Right cardiac atrium (tissue), 5 donors: ENCODE measurements at places on chromosomes 5 and 9. TPM values are rescaled to one million over a fixed set of nuclear protein-coding genes. Genes with fewer than 3 reads are reported as not detected.

DNA sequence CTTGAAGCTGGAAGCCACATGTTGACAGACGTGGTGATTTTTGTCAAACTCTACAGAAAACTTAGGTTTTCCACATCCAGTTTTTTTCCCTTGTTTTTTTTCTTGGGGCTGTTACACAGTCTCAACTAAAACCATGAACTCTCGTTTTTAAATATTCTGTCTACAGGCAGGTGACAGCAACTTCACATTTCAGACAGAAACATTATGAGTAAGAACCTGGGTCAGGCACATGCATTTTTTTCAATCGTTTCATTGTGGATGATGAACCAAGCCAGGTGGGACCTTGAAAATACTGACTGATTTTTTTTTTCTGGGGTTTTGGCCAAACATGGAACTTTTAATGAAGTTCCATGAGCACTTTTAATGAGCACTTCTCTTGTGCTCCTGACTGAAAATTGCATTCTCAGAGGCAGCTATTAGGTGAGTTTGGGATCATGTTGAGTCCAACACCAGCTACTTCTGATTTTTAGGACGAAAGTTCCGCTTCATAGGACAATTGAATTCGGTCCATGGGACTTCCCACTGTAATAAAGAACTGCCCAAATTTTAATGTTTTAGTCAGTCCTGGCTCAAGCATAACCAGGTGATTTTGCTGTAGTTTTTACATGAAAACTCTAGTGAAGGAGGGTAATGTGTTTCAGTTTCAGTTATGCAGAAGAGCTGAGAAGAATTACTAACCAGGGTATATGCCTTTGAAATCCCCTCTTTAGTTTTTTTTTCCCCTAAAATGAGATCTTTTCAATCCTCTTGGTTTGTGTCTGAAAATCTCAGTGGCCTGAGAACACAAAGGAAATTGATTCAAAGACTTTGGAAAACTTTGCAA is 93.2 kb upstream of the ADAMTS16 start:
- DNase-seq: no peak

DNA sequence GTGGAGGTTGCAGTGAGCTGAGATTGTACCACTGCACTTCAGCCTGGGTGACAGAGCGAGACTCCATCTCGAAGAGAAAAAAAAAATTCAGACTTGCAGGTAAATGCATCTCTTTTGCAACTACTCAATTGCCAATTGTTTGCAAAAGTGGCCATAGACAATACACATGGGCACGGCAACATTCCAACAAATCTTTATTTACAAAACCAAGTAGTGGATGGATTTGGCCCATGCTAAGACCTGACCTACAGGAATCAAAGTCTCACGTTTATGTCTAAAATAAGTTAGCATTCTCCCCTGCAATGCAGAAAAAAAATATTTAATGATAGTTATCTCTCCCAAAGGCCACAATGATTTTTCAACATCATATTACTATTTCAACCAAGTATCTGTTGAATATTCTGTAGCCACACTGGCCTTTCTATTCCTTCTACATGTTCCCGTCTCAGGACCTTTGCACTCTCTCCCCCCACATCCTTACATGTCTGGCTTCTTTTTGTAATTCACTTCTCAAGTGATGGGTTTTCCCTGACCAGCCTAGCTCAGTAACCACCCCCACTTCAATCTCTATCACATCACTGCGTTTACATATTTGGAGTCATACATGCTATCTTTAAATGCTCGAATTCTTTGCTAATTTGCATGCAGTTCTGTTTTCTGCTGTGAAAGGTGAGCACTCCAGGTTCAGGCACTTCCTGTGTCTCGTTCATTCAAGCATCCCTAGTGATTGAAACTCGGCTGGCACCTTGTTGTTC is 54.2 kb downstream of the FNBP1 start:
- no peak for DNase-seq

DNA sequence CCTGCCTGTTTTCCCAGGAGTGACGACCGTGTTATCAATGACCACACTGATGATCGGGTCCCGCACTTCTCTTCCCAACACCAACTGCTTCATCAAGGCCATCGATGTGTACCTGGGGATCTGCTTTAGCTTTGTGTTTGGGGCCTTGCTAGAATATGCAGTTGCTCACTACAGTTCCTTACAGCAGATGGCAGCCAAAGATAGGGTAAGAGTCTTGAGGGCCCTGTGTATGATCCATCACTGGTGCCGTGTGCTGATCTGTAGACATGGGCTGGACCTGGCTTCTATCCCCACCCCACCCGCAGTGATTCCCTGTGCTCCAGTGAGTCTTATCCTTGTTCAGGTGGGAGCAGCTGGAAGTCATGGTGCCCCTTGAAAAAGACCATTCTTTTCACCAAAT is 26.0 kb downstream of the GABRP start:
- no peak for DNase-seq

DNA sequence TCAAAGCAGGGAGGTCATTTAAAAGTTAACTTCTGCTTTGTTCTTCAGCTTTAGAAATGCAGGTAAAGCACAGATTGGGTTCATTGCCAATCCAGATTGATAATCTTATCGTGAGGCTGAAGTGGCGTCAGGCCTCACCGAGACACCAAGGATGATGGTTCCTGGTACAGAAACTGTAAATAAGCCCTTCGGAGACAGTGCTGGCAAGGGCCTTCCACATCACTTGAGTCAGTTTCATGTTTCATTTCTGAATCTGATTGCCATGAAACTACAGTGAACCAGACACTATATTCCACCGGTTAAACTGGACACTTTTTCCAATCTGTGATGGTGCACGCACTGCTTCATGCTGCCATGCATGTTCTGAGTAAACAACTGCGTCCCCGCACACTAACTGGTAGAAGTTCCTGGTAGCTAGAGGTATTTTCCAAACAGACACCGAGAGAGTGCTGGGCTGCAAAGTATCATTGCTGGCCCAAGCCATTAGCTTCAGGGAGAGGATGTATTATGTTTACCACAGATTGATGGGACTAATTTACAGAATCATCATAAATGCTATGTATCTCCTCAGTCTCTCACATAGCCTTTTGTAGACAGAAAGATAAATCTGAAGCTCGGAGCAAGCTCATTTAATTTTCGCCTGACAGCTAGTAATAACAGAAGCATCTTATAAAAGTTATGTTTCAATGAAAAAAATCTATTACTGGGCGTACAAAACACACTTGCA is 336.1 kb downstream of the GLIS3 start:
- DNase-seq: no peak

DNA sequence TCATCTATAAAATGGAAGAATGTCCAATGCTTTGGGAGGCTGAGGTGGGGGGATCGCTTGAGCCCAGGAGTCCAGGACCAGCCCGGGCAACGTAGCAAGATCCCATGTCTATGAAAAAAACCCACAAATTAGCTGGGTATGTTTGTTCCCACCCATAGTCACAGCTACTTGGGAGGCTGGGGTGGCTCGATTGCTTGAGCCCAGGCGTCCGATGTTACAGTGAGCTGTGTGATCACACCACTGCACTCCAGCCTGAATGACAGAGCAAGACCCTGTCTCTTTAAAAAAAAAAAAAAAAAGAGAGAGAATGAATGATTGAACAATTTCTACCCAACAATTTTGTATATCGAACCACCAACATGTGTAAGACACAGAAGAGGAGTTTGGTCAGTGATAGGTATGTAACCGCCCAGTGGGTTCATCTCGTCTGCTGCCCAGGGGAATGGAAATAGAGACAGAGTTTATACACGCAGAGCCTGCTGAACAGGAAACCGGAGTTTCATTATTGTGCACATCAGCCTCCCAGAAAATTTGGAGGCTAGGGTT is 26.2 kb upstream of the ERGIC1 start:
- no peak for DNase-seq

Gene SOX30
- 0.34 TPM for total RNA-seq

Gene PCDHGA12
- total RNA-seq: 4.8 TPM

Gene LURAP1L
- total RNA-seq: 3.4 TPM
